CD4-positive, alpha-beta T cell treated with Interleukin-4 for 4 hours (primary cell): ENCODE measurements at places on chromosomes 1 and 21.
A peak's percentile ranks its signal among the peaks of the same experiment; 100 is the strongest.

DNA sequence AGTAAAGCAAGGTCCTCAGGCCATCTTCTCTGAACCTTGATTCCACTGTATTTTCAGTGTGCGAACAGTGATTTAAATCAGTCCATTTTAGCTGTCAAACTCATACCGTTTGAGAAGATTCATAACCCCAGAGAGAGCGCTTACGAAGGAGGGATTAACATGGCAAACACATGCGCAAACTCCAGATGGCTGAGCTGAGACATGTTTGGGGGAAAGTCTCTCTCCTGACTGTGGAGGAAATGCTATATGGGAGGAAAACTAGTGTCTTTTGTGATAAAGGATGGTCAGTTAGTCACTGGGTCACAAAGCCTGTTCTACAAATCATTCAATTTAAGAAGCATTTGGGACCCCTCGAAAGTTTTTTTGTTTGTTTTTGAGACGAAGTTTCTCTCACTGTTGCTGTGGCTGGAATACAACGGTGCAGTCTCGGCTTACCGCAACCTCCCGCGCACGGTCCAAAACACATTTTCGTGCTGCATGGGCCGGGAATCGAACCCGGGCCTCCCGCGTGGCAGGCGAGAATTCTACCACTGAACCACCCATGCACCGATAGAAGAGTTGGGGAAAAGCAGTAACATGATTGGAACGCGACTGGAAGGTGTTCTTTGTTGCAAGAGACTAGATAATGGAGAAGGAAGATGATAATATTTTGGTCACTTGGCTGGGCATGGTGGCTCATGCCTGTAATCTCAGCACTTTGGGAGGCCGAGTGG is 58.4 kb upstream of the CXADR start:
- no peak for DNase-seq

DNA sequence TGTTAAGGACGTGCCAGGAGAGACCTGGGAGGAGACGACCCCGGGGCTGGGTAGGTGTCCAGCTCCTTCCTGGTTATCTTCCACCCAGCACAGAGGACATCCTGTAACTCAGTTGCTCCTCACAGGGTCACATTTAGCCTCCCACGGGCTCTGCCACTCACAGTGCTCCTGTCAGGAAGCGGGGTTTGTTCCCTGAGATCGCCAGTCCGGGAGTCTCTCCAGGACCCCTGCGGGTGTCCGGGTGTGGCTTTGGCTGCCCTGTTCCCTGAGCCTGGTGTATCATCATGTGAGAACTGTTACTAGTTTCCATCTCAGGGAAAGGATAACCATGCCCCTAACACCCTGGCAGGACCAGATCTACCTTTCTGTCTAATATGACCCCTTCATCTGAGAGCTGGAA is 158.2 kb upstream of the RUNX1 start:
- no peak for DNase-seq

DNA sequence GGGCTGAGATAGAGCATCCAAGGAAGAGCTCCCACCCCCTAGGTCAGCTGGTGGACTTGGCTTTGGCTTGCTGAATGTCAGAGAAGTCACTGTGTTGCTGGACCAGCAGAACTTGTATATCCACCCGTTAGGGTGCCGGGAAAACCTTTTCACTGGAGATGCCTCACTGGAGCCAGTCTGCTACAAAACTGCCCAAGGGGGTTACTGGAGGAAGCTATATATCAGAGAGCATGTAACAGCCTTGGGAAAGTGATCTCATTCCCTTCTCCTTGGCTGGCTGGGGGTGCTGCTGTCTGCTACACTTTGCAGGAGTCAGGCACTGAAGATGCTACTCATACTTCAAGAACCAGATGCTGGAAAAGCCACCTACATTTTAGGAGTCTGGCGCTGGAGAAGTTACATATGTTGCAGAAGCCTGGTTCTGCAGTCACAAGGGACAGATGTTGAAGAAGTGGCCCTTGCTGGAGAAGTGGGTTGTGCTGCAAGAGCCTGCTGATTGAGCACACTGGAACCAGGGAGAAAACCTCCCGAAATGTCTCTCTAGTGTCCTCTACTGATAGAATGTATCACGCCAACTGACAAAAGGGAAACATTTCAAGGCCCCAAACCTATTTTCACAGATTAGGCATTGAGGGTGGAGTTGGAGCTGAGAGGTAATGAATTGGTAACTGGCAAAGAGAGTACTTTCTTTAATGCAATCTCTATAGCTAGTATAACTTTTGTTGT is 250.6 kb downstream of the SPATA17 start:
- DNase-seq: no peak

DNA sequence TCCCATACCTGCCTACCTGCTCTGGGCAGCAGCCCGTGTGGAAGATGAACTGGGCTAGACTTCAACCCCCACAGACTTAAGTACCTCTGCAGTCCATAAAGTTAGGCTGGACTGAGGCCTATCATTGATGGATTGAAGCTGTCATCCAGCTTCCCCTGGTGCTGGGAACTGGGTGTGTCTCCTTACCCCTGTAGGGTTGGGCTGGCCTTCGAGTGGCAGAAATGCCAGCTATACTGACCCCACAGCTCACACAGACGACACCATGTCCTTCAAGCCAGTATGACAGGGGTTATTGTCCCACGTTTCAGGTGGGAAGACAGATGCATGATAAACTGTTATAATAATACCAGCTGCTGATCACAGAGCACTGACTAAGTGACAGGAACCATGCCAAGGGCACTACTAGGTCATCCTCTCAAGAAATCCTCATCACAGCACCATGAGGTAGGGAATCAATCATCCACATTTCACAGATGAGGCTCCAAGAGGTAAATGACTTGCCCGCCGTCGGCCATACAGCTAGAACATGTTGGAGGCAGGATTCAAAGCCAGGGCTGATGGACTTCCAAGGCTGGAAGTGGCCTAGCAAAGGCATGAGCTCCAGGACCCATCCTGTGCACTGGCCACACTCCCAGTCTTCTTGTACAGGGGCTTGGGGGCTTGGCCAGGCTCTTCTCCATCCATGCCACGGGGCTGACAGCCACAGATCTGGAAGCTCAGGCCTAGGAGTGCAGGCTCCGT is at the start of gene BEST4:
BEST4 (minus strand) TSS at position 51 of the 741 bp plus-strand sequence. CDS start 465 bp downstream, outside the sequence.
- no peak for DNase-seq

DNA sequence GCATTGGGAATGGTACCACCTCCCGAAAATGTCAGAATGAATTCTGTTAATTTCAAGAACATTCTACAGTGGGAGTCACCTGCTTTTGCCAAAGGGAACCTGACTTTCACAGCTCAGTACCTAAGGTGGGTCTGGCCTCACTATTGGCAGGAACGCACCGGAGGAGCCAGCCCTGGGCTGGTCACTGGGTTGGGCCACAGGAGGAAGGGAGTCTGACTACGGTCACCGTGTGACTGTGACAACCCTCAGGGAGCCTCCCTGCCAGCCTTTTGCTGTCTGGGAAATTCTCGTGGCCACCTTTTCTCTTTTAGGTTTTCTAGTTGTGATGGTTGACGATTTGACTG is 2.2 kb downstream of the IL10RB start:
- DNase-seq: no peak

GRCh38 chr1:228515200-228515834 is 28.1 kb downstream of the RNF187 start:
- DNase-seq: peak; percentile 48

GRCh38 chr1:183281039-183281438 is 95.0 kb downstream of the LAMC2 start:
- no peak for DNase-seq

GRCh38 chr1:25911162-25911561 is 4.9 kb upstream of the STMN1 start:
- no peak for DNase-seq

DNA sequence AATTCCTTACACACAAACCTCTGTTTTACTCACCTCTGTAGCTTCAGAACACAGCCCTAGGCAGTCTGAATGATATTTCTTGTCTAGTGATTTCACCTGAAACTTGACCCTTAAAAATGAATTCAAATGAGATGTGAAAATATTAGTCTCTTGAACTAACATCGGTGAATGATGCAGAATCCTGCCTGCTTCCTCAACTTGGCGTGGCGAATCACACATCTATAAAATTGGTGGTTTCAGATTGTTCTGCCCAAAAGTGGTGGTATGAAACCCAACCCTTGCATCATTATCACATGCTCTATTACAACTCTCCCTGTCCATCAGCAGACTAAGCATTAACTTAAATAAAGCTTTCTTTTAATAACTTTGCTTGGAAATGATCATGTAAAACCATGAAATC is 26.9 kb upstream of the C1orf21 start:
- DNase-seq: no peak

- no peak for DNase-seq
Observed at GRCh38 chr21:42525029-42525581, 11.5 kb downstream of the SLC37A1 start.

- no peak for DNase-seq
Observed at GRCh38 chr21:42815217-42815616, 64.1 kb downstream of the WDR4 start.

- DNase-seq: no peak
Observed at GRCh38 chr1:8165595-8166360, 139.7 kb upstream of the ERRFI1 start.

- peak; percentile 44 for DNase-seq
Observed at GRCh38 chr1:156860113-156860627, 495 bp upstream of the NTRK1 start.

DNA sequence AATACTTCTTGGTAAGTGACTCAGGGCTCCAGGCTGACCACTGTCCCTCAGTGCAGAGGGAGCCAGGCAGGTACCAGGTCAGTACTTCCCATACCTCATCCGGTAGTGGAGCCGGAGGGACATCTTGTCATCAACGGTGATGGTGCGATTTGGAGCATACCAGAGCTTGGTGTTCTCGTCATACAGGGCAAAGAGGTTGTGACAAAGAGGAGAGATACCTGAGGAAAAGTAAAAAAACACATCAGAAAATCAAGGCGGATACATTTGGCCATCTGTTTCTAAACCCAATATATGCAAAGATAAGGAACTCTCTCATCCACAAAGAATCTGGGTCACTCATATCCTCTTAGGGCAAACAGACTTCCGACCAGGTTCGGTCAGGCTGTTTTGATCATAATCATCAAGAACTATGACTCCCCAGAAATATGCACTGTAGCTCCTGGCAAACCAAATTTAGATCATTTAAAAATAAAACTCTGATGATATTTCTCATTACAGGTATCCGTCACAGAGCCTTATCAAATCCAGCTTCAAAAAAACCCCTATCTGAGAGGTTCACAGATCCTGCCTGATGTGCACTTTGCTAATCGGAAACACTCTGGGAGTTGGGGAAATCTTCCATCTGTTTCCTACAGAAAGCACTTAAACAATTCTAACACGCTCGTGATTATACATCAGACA is 87.3 kb downstream of the JAK1 start:
- no peak for DNase-seq

- DNase-seq: peak; percentile 92
Observed at GRCh38 chr21:29195981-29196669, 65.7 kb downstream of the MAP3K7CL start.

DNA sequence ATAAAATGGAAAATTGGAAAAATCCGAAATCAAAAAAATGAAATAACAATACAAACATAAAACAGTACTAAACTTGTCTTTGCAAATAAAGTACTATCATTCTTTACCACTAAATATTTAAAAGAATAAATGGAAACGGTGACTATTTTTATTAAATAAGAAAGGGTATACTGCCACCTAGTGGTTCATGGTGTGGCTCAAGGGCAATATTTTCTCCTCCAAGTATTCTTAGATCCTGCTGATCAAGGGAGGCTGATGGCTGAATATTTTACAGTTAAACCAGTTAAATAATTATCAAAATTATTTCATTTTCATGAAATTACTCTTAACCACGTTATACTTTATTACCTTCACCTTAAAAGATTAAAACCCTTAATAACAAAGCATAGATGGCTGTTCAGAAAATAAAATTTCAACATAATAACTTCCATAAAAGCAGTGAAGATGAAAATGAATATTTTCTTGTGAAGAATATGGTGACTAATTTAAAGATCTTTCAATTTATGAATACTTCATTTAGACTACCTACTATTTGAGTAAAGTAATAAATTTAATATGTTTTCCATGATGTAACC is 1793.9 kb downstream of the NCAM2 start:
- peak; percentile 18 for DNase-seq

DNA sequence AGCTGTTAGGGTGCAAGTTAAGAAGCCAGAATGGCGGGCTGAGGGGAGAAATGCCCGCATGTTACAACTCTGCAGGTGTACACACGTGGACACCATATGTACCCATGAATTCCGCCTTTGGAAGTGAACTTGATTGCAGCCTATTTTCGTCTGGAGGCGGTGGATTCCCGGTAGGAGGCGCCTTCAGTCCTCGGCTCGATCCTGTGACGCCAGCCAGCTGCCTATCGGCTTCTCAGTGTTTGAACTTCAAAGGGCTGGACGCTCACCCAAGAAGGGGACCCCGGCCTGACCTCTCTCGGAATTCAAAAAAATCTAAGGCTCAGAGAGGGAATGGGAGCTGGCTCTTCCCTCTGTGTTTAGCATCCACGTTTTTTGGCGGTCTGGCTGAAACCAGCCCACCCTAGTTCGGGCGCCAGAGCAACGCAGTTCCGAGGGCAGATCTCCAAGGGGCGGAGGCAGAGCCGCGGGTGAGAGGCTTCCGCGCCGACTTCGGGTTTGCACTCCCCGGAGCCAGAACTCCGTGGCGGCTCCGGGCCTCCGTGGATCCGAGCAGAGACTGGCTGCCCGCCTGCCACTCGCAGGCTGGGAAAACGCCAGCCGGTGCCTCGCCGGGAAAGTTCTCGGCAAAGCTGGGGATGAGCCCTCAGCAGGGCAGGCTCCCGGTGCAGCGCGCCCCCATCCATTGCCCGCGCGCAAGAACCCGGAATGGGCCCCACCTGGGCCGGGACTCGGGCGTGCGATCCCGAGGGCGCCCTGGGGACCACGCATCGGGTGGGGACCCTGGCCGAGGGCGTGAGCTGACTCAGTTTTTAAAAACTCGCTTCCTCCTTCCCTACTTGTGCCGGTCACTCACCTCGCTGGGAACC is 996 bp upstream of the TMEM51 start:
- no peak for DNase-seq

DNA sequence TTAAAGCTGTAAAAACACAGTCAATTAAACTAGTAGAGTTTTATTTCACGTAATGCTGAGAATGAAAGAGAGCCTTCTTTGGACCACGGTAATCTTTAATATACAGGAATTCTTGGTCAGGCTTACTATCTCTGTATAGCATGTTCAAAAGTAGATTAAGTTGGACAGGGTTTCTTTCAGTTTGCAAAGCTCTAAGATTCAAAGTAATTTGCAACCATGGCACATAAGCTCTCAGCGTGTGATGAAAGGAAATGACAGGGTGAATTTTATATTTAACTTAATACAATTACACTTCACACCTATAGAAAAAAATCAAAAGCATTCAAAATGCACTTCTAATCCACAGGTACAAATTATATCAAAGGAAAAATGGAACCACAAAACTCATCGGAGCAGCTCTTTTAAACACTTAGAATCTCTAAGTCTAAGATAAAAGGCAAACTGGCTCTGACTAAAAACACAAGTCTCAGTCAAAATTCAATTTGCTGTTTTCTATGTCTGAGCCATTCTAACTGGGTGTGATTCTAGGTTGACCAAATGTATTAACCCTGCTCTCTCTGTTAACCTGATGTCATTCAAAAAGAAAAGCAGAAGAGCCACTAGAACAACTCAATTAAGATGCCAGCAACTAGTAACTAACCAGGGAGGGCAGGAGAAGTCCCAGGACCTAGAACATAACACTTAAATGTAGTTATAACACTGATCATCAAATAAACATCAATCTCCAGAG is 147.7 kb downstream of the RERE start:
- DNase-seq: no peak

GRCh38 chr1:156812293-156812990 is 4.2 kb downstream of the SH2D2A start:
- no peak for DNase-seq

GRCh38 chr1:25066256-25066655 is 136.2 kb upstream of the RUNX3 start:
- no peak for DNase-seq

GRCh38 chr21:42291003-42291750 is 24.0 kb downstream of the TFF3 start:
- DNase-seq: no peak
